ENCODE measurements at places on chromosomes 1 and 21. TPM values are rescaled to one million over a fixed set of nuclear protein-coding genes. Genes with fewer than 3 reads are reported as not detected.

- no peaks in the 10 kb centered on the region for H3K4me1 ChIP-seq
- peaks cover 11% of the 10 kb centered on the region for H3K36me3 ChIP-seq
- H3K27me3 ChIP-seq = no peaks in the 10 kb centered on the region
Measured at GRCh38 chr1:208213786-208214185, 30.4 kb downstream of the PLXNA2 start.

DNA sequence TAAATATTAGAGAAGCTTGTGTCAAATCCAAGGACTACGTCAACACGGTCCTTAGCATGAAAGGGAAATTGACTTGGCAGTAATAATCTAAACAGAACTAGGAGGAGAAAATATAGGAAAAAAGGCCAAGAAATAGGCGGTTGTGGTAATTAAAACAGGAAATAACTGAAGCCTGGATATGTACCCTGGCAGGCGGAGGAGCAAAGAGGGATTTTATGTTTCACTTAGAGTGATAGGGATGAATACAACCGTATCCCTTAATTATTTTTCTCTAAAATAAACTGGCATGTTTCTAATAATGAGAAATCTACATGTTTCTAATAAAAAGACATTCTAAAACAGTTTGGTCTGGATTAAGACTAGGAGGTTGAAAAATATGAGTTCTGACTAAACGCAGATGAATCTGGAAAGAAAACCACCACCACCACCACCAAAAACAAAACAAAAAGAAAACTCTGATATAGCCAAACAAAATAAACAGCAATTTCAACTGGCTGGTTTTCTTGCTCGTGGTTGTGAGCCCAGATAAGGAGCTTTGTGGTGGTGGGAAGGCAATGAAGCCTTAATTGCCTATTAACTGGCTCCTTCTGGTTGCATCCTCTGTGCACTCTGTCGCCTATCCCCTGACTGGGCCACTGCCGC lies 334.2 kb upstream of the SNX7 start:
- H3K4me3 ChIP-seq = no peak overlapping the region
- no peaks in the 10 kb centered on the region for H3K36me3 ChIP-seq
- H3K4me1 ChIP-seq = peaks cover 1% of the 10 kb centered on the region
- DNase-seq = no peak
- H3K27me3 ChIP-seq = no peaks in the 10 kb centered on the region

GRCh38 chr1:40712405-40712944 lies 21.0 kb downstream of the NFYC start:
- peaks cover 52% of the 10 kb centered on the region for H3K4me1 ChIP-seq
- H3K4me3 ChIP-seq = no peak overlapping the region
- H3K36me3 ChIP-seq = no peaks in the 10 kb centered on the region
- no peaks in the 10 kb centered on the region for H3K27me3 ChIP-seq
- DNase-seq = no peak

DNA sequence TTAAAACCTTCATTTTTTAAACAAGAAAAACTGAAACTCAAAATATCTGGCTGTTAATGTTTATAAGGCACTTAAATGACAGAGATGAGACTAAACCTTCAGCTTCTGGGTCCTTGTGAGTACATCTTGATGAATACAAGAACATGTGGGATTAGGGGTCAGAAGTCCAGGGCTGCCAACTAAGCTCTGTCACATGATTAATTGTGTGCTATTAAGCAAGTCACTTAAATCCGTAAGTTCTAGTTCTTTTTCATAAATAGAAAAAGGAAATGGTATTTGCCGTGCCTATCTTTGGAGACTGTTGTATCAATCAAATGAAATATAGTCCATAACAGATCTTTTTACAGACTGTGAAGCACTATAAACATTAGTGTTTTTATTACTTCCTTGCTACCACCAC lies 43.2 kb upstream of the KCTD3 start:
- H3K36me3 ChIP-seq = no peaks in the 10 kb centered on the region
- H3K27ac ChIP-seq = no peak overlapping the region
- H3K4me1 ChIP-seq = no peaks in the 10 kb centered on the region
- no peak overlapping the region for H3K4me3 ChIP-seq
- no peak for DNase-seq

DNA sequence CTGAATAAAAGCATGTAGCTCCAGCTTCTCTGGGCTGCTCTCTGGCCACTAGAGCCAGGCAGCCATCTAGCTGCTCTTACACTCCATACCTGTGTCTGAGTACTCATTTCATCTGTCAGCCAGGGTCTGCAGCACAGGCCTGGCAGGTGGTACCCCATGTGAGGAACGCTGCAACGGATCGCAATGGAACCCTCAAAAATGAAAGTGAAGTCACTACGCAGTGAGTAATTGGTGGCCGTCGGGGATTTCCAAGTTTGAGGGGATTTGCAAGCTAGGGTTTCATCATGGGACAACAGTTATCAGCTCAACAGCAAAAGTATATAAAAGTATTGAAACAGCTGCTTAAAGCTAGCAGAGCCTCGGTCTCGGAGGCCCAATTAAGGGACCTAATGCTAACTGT lies 186.7 kb downstream of the HFM1 start:
- no peak overlapping the region for H3K4me3 ChIP-seq
- no peak for DNase-seq
- no peaks in the 10 kb centered on the region for H3K4me1 ChIP-seq
- no peaks in the 10 kb centered on the region for H3K36me3 ChIP-seq
- H3K27ac ChIP-seq = no peak overlapping the region

- no peaks in the 10 kb centered on the region for H3K27me3 ChIP-seq
- no peak overlapping the region for H3K27ac ChIP-seq
- no peak overlapping the region for H3K4me3 ChIP-seq
Measured at GRCh38 chr1:201270616-201271390, 12.5 kb upstream of the PKP1 start.

Gene TSPAN2
- 1.5 TPM for total RNA-seq

Data from liver (tissue), 10 donors.